Common myeloid progenitor, CD34-positive (primary cell): ENCODE measurements at places on chromosomes 11 and 22.

GRCh38 chr22:19802894-19803735, 42.5 kb downstream of the TBX1 start:
- DNase-seq = no peak

DNA sequence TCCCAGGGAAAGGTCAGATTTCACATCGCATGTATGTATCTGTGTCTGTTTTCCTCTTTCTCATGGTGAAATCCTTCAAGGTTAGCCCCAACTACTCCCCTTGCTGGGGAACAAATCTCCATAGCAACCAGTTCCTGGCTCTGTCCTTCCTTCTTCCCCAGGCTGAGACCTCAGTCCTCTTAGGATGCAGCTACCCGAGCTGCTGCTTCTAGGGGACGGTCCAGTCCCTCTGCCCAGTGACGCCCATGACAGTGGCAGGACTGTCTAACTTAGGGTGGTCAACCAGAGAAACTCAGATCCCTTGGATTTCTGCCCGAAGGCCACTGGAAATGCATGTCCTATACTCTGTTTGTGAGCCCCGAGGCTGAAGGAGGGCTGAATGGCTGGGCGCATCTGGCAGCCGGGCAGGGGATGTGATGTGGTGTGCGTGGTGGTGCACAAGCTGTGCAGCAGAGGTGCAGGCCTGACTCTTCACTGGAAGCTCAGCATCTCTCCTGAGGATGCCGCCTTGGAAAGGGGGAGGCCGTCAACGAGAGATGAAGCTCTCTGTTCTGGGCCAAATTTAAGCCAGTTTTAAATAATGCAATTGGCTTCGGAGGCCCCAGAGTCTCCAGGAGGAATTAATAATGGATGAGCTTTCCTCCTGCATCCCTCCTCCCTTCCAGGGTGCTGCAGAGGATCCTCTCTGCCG, 118.7 kb upstream of the B3GAT1 start:
- DNase-seq = no peak

GRCh38 chr22:44535362-44536095, 37.5 kb upstream of the RTL6 start:
- no peak for DNase-seq

- DNase-seq = no peak
Observed at GRCh38 chr11:27563201-27563600, 56.6 kb upstream of the LIN7C start.

- DNase-seq = no peak
Observed at GRCh38 chr22:30252411-30253204, 6.0 kb upstream of the LIF start.

- DNase-seq = no peak
Observed at GRCh38 chr11:128549256-128549944, 38.0 kb downstream of the ETS1 start.

DNA sequence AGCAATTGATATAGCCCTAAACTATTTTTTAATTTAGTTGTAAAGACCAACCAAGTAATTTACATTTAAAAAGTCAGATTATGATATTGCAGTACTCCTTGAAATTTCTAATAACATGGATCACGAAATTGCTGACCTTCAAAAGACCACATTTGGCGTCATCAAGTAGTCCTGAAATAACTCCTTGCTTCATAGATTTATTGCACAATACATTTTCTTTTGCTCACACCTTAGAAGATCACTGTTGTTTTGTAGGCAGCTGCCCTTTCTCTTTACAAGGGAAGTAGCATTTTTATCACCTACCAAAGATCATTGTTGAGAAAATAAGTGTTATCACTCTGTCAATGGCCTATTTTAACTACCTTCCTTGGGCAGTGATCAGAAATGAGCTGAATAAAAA, 815.8 kb downstream of the METTL15 start:
- DNase-seq = no peak

DNA sequence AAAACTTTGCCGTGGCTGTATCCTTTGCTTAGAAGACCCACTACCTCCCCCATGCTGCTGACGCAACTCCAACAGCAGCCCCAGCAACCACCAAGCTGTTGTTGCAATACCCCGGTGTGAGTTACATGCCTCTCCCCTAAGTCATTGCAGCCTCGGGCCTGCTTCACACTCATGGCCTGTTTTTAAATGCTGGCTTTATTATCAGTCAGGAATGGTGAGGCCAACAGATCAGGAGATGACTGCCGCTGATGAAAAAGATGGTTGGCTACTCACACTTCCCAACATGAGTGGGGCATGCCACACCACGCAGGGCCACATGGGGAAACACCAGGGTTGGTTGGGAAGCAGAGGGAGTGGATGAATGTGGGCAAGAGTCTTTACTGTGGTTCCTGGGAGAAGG, 171.5 kb upstream of the SYT13 start:
- DNase-seq = no peak

DNA sequence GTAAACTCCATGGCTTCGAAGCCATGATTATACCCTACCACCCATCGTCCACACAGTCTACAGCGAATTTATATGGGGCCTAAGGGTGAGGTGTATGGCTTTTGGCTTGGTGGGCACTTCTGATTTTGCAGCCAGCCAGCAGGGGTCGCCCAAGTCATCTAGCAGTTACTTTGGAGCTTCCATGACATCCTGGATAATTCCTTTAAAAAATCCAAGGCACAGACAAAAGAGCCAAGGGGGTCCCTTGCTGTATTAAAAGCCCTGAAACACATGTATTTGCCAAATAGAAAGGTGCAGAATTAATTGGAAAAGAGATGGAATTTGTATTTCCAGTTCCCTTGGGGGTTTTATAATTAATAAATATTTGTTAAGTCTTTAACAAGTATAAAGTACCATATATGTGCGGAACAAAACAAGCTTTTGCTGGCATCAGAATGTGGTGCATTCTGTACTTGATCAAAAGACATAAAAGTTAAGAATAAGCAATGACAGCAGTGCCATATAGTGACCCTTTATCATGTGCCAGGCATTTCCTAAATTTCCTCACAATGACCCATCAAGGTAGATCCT, 132.8 kb upstream of the PITPNB start:
- peak; percentile 28 for DNase-seq

DNA sequence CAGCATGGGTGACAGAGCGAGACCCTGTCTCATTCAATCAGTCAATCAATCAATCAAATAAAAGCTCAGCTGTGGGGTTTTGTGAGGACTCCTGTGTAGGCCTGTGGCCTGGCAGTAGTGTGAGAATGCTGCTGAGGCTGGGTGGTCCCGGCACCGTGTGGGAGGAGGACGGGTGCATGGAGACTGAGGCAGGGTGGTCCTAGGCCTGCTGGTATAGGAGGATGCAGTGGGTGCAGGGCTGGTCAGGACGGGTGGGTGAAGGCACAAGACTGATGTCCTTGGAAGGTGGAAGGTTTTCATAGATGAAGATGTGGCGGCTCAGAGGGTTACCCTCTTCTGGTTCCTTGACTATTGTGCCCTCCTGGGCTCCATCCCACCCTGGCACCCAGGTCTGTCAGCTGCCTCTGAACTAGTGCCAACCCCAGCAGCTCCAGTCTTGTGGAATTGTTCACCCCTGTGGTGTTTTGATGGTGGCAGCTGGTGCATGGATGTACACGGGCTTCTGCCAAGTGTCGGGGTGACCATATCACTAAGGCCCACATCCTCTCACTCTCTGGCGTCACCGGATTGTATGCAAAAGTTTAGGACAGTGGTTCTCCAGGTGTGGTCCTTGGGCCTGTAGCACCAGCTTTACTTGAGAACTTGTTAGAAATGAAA, 23.7 kb downstream of the TANGO2 start:
- DNase-seq = no peak
